IPS-NIHi11 (cell line): ENCODE measurements at places on chromosomes 16 and 17.
A peak's percentile ranks its signal among the peaks of the same experiment; 100 is the strongest.

- DNase-seq: no peak
Observed at GRCh38 chr17:76528528-76529223, 8.8 kb downstream of the CYGB start.

- DNase-seq: no peak
Observed at GRCh38 chr16:11521055-11521454, 65.7 kb downstream of the LITAF start.

DNA sequence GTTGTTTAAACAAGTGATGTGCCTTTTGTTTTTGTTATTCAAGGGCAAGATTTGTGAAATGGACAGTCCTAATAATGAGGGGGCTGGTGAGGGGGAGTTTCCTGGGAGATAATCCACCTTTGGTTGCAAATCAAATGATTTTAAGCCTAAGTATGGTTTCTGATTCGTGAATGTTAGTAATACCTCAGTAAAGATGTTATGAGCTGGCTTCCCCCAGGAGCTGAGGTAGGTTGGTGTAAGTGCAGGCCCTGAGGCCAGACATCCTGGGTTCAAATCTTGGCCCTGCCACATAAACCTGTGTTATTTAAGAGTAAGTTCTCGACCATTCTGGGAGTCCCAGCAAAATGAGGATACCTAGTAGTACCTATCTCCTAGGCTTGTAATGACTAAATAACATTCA, 1.5 kb downstream of the SNX29 start:
- no peak for DNase-seq

DNA sequence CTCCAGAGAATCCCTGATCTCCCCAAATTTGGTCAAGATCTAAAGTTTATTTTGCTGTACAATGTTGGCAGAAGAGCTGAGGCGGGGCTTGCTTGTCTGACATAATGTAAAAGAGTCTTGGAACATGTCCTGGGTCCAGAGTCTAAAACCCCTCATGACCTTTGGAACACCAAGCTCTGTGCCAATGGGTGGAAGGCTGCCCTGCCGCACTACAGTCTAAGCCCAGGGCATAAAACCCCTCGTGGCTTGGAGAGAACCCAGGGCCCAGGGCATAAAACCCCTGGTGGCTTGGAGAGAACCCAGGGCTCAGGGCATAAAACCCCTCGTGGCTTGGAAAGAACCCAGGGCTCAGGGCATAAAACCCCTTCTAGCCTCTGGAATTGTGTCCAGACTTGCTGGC, 36.7 kb downstream of the CCDC57 start:
- no peak for DNase-seq

- no peak for DNase-seq
Observed at GRCh38 chr17:77223642-77224420, 83.1 kb downstream of the SEC14L1 start.

- no peak for DNase-seq
Observed at GRCh38 chr17:49645654-49646053, 32.2 kb downstream of the SPOP start.

- no peak for DNase-seq
Observed at GRCh38 chr16:48347980-48348379, 37.2 kb downstream of the SIAH1 start.

DNA sequence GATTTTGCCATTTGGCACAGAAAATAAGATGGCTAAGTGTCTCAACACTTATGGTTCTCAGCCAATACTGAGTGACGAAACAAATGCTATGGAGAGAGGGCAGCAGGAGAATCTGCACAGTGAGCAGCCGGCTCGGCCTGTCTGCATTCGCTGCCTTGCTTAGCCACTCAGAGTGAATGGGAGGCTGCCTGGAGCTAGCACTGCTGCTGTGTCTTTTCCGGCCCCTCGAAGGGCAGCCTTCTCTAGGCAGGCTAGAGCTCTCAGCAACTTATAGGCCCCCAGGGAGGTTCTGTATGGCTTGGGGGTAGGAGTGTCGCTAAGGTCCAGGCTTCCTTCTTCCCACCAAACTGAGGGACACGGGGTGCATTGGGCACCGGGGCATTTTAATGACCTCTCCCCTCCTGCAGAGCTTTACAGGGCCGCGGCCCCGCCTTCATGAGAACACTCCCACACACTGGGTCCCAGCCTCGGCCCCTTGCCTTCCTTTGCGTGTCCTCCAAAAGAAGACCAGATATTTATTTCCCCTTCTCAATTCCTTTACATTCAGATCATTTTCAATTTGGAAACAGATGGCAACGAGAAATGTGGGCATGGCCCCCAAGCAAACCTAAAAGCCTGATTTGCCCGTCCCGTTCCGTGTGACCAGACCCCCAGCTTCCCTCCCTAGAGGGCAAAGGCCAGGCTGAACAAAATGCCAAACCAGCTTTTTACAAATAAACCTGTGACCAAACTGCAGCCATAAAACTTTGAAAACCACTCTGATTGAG, 670.9 kb downstream of the TOX3 start:
- DNase-seq: peak; percentile 11

GRCh38 chr16:3716831-3717234, 491 bp downstream of the TRAP1 start:
- DNase-seq: peak; percentile 47

DNA sequence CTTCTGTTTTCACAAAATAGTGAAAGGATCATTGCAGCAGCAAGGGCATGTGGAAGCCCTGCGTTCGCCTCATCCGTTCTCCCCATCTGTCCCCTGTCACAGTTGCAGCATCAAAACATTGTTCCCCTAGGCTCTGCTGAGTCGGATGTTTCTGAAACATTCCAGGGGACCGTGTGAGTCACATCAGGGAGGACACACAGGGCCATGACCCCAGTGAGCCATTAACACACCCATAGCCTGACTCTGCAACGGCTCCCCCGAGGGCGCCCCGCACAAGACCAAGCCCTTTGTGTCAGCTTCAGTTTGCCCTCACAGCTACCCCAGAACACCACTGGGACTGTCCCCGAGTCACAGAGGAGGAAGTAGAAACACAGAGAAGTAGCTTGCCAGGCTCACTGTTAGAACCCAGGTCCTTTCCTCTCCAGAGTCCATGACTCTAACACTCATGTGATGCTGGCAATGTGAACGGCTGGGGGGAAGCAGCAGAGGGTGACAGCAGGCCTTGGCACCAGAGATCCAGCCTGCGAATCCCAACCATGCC, 63.3 kb upstream of the HSBP1 start:
- no peak for DNase-seq

DNA sequence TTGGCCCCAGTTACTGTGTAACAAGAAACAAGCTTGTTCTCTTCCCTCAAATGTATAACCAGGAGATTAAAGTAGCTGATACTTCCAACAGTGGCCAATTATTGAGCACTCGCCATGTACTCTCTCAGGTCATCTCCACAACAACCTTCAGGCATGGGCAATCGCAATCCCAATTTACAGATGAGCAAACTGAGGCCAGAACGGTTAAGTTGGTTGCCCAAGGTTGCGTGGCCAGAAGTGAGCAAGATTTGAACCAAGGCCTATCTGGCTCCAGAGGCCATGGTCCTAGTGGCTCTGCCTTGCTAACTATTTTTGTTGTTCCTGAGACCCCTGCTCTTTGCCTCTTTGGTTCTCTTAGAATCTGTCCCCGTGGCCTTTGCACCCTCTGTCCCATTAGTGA, 33.6 kb downstream of the IRX5 start:
- DNase-seq: no peak

- DNase-seq: no peak
Observed at GRCh38 chr17:48860034-48860433, 29.2 kb downstream of the CALCOCO2 start.
